ENCODE measurements at places on chromosomes 3 and 15.

DNA sequence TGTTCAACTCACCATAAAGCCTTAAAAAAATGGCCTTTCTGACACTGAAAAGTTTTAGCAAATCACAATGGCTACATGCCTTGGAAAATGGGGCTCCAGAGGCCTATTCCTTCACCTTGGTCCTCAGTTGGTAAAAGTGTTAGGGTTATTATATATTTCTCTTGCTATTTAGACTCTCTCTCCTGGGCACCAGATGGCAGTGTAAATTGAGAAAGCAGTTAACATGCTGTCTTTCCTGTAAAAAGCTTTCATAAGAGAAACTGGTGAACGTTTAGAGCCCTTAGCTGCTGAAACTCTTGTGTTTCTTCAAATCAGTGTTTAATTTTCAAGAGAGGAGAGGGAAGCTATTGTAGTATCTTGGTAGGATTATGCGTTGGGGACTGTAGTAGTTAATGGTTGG is 89.9 kb downstream of the LRTM1 start:
- DNase-seq = no peak

DNA sequence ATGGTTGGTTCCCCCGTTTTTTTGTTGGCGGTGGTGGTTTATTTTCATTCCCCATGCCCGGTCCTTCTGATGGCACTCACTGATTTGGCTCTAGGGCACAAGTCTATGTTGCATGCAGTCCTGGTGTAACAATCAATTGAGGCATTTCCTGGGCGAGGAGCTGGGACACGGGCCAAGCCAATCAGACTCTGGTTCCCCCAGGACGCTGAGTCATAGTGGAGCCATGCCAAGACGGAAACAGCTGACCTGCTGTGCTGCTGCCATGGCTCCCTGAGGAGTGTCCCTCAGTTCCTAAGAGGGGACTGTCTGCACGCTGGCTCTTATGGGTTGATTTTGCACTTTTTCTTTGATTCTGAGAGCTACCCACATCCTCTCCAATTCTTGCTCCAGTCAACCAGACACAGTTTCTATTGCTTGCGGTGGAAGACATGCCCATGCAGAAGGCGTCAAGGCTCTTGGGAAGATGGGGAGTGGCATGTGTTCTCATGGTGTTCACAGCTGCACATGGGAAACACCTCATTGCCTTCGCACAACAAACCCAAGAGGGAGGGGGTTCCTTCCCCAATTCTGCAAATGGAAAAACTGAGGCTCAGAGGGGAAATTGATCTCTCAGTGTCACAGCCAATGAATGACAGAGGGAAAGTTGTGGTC is 28.3 kb upstream of the ALDH1L1 start:
- DNase-seq = no peak

- DNase-seq = no peak
Observed at GRCh38 chr3:146540978-146541377, 3.4 kb downstream of the PLSCR1 start.

DNA sequence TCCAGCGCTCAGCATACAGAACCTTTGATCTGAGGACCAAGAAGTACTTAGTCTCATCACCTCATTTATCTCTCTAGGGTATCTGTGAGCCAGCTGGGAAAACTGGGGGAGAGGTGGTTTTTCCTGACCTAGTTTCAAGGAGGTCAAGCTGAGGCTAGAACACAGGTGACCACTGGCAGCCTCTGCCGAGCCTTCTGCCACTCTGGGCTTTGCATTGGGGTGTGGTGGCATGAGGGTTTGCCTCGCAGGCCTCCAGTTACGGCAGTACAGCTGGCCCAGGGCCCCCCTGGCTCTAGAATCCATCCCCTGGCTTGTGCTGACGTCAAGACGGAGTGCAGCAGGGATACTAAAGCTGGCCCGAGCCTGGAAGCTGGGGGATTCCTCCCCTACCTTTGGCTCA is 34.7 kb upstream of the CDCP1 start:
- no peak for DNase-seq

DNA sequence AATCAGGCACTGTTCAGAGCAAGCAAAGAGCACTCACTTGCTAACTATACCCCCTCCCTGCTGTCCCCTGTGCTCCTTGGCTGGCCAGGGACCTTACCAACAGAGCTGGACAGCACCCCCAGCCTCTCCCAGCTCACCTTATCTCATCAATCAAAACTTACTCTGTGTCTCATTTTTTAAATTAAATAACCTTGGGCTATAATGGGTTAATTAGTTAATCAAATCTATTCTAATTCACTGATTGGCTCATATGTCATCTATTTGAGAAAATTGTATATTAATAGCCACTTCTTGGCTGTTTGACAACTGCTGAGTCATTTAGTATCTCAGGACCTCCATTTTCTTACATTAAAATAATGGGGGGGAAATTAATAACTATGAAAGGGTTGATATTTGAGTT is 22.9 kb downstream of the IL5RA start:
- DNase-seq = no peak

DNA sequence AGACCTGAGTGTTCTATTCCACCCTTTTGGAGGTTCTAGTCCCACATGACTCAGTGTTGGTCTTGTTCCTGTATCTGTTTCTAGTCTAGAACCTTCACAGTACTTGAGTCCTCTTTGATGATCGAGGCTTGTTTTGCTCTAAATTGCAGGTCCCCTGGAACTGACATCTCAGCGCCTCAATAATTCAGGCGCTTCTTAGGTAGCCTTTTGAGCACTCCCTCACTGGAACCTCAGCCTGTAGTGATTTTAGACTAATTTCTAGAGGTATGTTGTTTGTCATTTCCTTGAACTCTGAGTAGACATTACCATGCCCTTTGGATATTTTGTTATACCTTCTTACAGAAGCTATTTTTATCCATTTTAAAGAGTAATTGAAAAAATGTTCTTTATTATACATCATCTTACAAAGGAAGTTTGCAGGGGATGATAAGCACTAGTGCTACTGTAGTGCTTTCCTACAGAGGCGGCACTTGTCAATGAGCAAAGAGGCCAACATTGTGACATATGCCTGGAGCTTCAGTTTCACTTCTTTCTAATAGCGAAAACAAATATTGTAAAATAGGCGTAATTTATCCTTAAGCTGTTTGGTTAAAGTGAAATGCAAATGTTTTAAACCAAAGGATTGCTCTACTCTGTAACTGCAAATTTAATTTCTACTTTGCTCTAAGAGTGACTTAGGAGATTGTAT is 75.7 kb downstream of the EFL1 start:
- DNase-seq = no peak

- DNase-seq = no peak
Observed at GRCh38 chr3:167762296-167762695, 26.8 kb downstream of the SERPINI1 start.

GRCh38 chr15:74034206-74034755 is 39.8 kb downstream of the PML start:
- DNase-seq = no peak

- DNase-seq = no peak
Observed at GRCh38 chr3:60536420-60536819, 714.8 kb downstream of the FHIT start.

DNA sequence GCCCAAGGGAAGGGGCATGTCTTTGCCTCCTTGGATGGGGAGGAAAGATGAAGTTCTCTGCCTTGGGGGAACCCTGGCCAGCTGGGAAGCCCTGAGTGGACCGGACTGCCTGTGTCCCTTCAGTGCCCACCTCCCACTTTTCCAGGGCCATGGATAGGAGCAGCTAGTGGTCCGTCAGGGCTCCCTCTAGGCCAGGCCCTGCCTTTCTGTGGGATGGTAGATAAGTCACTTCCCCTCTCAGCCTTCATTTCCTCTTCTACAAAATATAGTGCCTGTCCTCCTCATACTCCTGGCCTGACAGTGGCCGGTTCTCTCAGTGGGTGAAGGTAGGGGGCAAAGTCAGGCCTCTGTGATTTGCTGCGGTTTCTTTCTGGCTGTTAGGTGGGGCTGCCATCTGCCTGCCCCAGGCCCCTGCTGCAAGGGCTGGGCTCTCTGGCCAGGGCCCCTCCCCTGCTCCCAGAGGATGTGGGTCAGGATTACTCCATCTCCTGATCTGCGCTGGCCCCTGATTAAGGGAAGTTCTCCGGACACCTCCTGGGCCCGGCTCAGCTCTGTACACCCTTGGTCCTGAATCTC is 1.4 kb downstream of the PLEKHO2 start:
- no peak for DNase-seq

DNA sequence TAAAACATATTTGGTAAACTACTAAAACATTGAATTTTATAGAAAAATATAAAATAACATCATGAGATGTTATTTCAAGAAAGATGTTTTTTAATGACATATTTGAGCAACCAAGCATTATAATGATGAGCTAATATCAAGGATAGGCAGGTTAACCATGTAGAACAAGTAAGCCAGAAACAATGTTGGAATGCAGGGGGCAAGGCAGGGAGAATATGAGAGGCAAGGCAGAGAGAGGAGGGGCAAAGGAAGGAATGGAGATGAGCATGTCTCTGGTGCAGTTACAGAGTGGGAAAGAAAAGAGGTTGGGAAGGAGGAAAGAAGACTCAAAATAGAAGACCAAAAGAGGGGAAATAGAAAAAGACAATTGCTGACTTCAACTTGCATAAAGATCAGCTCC is 390.4 kb downstream of the MCTP2 start:
- no peak for DNase-seq

DNA sequence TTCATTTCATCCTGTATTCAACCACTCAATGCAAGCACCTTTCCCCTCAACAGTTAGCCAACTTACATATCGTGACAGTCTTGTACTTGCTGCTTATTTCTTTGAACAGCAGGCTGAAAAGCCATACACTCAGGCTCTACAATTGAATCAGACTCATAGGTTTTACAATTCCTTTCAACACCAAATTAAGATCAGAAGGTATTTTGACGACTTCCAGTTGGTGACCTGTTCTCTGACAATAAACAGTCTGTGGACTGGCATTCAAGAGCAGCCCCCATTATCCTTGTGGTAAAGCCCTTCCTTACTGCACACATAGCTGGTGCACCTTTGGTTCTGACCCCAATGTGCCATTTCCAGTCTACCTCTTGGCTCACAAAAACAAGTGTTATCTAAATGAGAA is 140.0 kb upstream of the MB21D2 start:
- no peak for DNase-seq

- no peak for DNase-seq
Observed at GRCh38 chr3:102177075-102177755, 257.6 kb upstream of the ZPLD1 start.

- no peak for DNase-seq
Observed at GRCh38 chr3:12956316-12956660, 114.9 kb upstream of the RPL32 start.

GRCh38 chr15:80061582-80061981 is 2.1 kb downstream of the ZFAND6 start:
- DNase-seq = no peak

DNA sequence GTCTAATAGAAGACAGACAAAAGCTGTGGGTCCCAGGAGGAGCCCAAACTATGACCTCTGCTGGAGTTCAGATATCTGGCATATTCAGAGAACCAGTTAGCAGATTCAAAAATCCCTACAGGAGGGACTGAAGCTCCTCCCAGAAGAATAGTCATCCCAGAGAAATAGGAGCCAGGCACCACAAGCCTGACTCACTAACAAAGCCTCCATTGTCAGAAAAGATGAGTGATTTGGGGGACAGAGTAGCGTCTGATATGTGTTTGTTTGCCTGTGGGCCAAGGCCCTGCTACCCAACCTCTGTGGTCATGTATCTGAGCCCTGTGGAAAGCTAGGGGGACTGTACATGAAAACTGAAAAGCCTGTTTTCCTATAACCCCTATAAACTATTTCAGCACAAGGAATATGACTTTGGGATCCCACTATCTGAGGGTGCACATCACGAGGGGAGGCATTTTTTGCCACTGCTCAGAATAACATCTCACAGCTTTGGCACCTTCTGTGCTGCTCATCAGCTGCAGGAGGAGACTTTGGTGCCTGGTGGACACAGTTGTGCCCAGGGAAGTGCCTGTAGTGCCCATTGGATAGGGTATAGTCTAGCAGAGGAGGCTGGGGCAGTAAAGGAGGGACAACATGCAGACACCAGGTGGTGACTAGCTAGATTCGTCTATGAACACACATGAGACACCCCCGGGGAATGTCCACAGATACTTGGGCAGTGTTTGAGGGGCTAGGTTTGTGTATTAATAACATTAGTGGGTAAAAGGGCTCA is 9.7 kb upstream of the LARP6 start:
- no peak for DNase-seq

DNA sequence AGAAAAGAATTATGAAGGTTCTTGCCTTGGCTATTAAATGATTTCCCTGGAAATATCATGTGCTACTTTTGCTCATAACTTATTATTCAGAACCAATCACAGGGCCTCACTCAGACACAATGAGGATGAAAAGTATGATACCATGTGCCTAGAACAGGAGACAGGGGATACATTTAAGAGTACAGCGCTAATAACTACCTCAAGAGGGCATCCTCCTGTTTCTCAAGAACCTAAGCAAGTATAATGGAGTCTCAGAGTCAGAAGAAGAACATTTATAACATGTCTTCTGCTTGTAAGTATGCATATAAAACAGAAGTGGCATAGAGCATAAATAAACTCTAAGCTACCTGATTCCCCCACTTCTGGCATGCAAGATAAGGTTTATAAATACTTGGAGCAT is 125.4 kb upstream of the MME start:
- peak; percentile 63 for DNase-seq

GRCh38 chr15:72851586-72851985 is 68.0 kb upstream of the ADPGK start:
- no peak for DNase-seq

GRCh38 chr15:39318231-39318630 is 262.6 kb upstream of the THBS1 start:
- DNase-seq = no peak

DNA sequence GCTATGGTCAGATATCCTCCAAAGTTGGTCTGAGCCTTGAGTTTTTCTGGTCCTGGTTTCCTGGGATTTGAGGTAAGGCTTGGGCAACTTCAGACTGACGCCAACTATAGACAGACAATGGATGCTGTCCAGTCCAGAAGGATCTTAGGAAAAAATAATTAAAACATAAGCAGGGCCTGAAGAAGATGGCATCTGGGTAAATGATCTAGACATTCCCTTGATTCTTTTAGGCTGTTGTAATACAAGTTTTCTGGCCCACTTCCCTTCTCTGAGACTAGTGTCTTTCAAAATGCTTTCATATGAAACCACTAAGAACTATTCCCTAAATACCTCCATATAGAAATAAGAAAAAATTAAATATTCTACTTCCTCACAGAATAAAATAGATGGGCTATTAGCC is 47.7 kb upstream of the PLXND1 start:
- no peak for DNase-seq

DNA sequence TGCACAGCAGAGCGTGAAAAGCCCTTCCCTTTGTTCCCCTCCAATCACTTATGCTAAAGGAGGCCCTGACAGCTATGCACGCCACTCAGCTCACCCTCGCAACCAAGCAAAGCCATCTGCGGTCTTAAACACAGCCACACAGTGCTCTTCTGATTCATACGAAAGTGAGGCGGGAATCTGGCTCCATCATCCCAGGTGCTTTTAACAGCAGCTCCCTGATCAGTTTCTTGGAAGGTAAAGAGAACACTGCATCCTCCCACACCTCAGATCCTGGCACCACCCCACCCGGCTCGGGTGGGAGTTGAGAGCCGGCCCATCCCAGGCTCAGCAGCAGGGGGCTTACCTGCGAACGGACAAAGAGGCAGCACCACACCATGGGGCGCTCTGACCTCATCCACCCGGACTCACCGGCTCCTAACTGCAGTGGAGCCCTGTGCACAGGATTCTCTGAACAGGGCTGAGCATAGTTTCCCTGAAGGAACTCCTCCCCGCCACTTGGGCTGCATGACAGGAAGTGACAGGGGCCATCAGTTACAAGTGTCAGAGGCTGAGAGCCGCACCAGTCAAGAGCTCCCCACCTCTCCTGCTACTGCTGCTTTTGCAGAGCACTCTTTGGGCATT is 114.3 kb upstream of the ARHGEF3 start:
- peak; percentile 39 for DNase-seq

All from GM23338 (cell line).